Activated T-helper 1 cell treated with anti-CD3 and anti-CD28 coated beads, Interleukin-2, amount 50 U/mL, for 16 hours (primary cell): ENCODE measurements at places on chromosomes 7 and 10.

DNA sequence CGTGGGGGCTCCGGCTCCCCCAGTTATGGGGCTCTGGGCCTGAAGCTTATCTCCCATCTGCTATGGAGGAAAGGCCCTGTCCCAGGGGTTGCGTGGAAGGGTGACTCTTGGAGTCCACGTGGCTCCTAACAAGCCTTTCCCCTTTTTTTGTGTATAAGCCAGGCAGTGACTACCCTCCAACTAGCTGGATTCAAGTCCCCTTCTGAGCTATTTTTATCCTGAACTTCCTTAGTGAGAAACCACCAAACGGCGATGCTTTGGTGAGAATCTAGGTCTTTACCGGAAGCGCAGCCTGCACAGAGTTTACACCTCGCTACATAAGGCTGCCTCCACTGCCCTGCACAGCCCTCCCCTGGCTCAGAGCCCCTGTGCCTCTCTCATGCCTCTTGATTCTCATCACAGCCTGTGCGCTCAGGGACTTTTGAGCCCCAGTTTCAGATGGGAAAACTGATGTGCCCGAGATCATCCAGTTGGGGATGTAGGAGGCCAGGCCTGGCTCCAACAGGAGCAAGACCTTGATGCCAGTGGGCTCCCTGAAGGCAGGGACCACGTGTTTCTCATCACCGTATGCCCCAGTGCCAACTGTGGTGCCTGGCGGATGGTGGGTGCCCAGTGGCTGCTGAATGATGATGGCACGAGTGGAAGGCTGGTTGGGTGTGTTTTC is 102.3 kb upstream of the PPIF start:
- no peak for DNase-seq

DNA sequence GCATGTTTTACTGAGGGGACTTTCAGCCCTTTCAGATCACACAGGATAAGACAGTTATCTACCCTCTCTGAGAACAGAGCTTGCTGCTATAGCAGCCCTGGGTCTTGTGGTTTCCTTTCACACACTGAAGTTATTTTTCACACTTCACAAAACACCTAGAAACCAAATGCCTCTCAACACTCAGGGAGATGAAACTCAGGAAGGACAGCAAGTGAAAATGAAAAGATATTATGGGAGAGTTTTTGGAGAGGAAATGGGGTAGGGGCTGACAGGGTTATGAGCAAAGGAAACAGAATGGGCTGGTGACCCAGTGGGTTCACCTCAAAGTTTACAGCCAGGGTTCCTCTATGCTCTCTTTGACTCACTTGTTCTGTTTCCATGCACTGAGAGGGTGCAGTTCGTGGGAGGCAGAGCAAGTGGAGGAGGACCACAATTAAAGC is 17.0 kb upstream of the GIMAP2 start:
- no peak for DNase-seq

DNA sequence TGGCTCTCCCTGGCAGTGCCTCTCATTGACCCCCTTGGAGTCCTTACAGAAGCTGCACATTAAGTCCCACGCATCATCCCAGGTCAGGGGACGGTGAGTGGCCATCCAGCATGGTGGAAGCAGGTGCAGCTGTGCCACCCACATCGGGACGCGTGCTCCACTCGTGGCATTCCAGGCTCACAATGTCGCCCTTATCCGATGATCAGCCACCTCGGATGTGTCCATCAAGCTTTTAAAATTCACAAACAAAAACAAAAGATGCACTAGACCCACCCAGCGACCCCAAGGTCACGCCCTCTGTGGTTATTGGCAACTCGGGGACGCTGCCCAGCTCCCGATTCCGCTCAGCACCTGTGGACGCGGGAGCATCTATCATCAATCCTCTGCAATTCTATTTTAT is 530.9 kb downstream of the PTPRN2 start:
- no peak for DNase-seq

DNA sequence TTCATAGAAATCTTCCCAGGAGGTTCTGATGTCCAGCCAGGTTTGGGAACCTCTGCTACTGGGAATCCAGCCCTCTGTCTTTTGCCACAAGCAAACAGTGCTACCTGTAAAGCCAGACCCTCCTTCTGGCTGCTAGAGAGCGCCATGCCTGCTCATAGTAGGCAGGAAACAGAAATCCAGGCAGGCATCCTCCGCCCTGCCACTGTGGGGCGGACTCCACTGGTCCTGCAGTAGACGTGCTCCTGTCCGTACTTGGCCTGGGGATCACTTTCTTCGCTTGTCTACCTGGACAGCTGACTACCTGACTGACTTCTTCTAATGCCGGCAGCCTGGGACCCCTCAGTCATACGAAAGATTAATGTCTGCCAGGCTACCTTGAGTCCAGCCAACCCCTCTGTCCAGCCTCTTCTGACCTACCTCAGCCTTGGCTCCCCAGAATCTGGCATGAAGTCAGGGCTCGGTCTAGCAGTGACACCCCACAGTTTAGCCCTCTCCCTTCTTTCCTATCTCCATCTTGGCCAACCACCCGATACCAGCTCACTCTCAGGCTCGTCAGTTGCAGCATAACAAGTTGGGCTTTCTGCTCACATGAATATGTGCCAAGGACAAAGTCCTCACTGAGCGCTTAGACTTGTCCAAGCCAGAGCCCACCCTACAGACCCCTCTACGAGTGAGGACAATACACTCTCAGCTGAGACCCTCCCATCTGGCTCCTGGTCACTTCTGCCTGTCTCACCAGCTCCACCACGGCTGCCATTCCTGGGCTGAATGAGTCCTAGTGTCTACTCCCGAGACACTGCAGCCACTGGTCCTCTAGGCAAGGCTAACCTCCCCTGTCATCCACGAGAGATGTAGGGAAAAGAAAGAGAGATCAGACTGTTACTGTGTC is 43.9 kb upstream of the OPALIN start:
- DNase-seq = no peak

DNA sequence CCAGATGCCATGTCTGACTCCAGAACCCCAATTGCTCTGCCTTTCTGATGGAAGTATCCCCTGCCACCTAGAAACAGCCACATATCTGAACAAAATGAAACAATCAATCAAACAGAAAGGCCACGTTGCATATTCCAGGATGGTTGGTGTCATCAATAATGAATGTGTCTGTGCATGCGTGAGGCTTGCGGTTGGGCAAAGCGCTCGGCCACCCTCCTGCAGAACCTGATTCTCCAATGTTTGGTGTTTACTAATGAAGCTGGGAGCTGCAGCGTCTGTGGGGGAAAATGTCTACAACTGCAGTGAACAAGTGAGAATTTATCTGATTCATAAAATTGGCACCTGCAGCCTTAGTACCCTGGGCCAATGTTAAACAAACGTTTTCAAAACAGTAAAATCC is 121.2 kb upstream of the ADARB2 start:
- DNase-seq = no peak

- DNase-seq = no peak
Observed at GRCh38 chr10:102779680-102780526, 36.2 kb downstream of the WBP1L start.

DNA sequence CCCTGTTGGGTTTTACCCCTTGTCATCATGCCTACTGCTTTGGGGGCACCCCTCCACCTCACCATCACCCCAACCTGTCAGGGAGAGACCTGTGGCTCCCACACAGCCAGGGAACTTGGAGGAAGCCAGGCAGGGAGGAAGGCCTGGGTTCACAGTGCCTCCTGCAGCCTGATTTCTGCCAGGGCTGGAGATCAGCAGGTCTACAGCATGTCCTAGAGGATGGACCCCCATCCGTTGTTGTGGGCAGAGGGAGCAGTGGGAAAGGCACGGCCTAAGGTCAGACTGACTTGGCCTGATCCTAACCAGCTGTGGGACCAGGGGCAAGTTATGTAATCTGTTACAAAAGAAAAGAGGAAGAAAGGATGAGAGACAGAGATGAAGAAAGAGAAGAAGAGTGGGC is 28.2 kb downstream of the ZCCHC24 start:
- DNase-seq = no peak

DNA sequence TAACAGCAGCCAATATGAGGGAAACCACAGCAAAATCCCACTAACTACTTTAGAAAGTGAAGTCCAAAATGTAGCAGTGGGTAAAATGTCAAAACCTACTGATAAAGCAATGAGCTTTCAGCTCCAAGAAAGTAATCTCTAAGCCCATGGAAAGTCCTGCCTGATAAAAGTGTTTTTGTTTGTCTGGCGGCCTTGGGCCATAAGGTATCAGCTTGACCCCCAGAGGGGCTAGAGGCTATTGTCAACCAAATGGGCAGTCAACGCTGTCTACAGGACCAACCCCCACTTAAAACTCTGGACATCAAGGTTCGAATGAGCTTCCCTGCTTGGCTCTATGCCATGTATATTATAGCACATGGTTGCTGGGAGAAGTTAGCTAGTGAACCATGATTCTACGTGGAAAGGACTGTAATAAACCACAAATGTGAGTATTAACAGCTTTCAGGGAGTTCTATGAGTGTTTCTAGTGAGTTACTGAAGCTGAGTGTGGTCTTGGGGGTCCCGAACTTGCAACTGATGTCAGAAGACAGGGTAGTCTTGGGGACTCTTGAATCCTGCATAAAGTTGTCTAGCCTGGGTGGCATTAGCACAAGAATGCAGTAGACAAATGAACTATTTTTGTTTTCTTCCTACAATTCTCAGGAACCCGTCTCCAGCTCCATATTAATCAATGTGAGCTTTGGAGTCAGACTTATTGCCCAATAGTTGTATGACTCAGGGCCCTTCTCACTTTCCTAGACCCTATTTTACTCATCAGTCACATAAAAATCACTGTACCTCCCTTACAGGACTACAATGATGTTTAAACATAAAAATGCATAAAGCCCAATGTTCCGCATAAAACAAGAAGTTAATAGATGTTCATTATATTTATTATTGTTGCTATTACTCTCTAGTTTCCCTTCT is 164.9 kb downstream of the DGKI start:
- no peak for DNase-seq

GRCh38 chr7:100971111-100972001 is 2.0 kb downstream of the MUC12 start:
- DNase-seq = no peak

DNA sequence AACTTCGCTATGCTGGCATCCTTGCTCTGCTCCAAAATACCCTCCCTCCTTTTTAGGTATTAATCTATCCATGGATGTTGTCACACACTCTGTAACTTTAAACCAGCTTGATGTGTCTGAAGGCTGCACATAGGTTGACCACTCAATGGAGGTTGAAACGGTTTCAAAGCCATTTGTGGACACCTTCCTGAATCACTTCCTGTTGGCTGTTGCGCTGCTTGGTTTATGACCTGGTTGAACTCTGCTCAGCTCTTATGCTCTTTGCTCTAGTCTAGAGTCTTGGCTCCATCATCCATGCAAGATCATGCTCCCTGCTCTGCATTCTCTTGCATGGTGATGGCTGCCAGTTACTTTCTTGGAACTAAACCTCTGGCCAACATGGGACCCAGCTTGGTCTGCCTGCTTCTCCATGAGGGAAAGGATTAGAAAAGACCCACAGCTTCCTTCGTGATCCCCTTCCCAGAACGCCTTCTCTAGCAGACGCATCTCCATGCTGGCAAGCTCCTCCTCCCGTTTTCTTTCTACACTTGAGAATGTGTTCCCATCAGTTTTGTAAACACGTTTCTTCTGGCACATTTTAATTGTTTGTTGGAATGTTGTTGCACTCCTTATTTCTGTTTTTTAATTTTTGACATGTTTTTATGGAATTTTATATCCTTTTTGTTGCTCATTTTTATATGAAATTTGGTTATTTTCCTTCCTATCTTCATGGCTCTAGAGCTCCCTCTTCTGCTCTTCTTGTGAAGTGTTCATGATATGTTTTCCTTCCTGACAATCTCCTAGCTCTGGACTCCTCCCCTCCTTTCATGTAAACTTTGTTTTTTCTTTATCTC is 149.8 kb downstream of the XPNPEP1 start:
- DNase-seq = no peak

- DNase-seq = no peak
Observed at GRCh38 chr7:49778731-49779270, 5.4 kb downstream of the VWC2 start.
